ENCODE measurements at places on chromosomes 1 and 21. TPM values are rescaled to one million over a fixed set of nuclear protein-coding genes. Genes with fewer than 3 reads are reported as not detected.

- H3K4me1 ChIP-seq: no peaks in the 10 kb centered on the region
- no peak overlapping the region for H3K27ac ChIP-seq
- no peak overlapping the region for H3K4me3 ChIP-seq
These were observed 217.9 kb downstream of the NTNG1 start for GRCh38 chr1:107358619-107359327.

GRCh38 chr1:104593413-104594187, 843.9 kb downstream of the AMY1C start:
- H3K4me3 ChIP-seq: no peak overlapping the region
- H3K27ac ChIP-seq: no peak overlapping the region
- H3K4me1 ChIP-seq: no peaks in the 10 kb centered on the region

- H3K4me1 ChIP-seq: no peaks in the 10 kb centered on the region
- no peaks in the 10 kb centered on the region for H3K27me3 ChIP-seq
- no peak for DNase-seq
- H3K4me3 ChIP-seq: no peak overlapping the region
- no peak overlapping the region for H3K27ac ChIP-seq
- H3K36me3 ChIP-seq: peaks cover 10% of the 10 kb centered on the region
These were observed 95.6 kb downstream of the ASH1L start for GRCh38 chr1:155466996-155467395.

GRCh38 chr21:15444118-15444960, 285.4 kb upstream of the USP25 start:
- DNase-seq: peak; percentile 40
- no peak overlapping the region for H3K27ac ChIP-seq
- no peaks in the 10 kb centered on the region for H3K27me3 ChIP-seq
- no peak overlapping the region for H3K4me3 ChIP-seq
- peaks cover 21% of the 10 kb centered on the region for H3K4me1 ChIP-seq
- no peaks in the 10 kb centered on the region for H3K36me3 ChIP-seq

Gene LRRC53
- not detected for total RNA-seq

Gene TMEM82
- not detected for total RNA-seq

Measured in SJCRH30 (cell line).